ENCODE measurements at places on chromosomes 1 and 21.

DNA sequence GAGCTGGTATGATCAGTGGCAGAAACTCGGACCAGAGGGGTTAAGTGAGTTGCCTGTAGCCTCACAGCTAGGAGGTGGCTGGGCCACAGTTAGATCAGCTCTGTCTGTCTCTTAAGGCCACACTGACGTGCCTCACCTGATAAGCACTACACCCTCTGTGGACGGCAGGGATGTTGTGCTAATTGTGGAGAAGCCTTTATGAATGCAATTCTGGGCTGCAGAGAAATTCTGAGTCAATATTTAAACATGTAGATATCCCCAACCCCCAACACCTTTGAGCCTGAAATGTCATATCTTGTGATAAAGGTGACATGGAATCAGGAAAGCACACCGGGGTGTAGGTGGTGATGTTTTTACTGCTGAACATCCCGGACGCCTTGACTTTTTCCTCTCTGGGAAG, 88.3 kb downstream of the KCNJ6 start:
- DNase-seq = no peak

DNA sequence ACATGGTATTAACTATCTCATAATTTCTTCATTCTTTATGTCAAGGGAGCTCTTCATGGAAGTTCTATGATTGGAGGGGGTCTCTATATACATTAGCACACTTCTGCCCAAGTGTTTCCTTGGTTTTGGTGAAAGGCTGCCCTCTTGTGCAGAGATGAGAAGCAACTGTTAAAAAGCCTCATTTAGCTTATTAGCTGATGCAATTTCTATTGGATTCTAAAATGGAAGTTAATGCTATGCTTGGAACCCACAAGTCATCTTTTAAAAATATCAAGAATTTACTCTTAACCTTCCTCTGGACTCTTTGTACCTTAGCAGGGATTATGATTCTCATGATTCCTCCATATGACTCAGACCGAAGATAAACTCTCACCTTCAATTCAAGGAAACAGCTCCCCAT, 328.9 kb downstream of the PTBP2 start:
- DNase-seq = no peak

DNA sequence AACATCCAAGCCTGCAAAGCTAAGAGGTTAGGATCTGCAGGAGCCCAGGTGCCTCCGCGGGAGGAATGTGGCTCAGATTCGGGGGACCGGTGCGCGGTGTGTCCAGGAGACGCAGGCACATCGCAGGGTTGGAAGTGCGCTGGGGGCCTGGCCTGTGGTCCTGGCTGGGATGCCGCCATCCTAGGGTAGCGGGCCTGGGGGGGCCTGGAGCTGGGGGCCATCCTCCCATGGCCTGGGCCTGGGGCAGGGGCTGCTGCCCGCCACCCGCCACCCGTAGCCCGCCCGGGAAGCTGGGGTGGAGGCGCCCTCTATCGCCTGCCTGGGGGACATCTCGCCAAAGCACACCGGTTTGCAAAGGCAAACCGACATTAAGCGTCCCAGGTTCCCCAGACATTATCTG, 170.6 kb upstream of the ARHGEF16 start:
- DNase-seq = peak; percentile 89

GRCh38 chr1:212678456-212679410, 20.9 kb downstream of the BATF3 start:
- DNase-seq = no peak

GRCh38 chr1:4768553-4768952, 114.1 kb downstream of the AJAP1 start:
- DNase-seq = no peak

DNA sequence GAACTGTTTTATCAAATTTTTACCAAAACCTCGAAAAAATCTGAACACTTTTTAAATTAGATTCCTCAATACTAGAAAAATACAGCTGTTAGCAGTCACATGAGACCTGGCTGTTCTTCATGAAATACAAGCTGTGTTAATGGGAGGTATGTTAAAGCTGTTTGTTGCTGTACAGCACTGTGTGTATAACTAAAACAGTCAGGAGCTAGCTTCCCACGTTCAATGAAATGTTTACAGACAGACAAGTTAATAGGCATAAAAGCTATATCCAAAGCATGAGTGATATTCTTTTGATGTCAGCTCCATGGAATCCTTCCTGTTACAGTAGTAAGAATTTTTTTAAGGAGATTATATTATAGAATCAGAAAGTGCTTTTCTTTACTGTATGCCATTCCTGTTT, 223.2 kb upstream of the FOXD3 start:
- DNase-seq = no peak

DNA sequence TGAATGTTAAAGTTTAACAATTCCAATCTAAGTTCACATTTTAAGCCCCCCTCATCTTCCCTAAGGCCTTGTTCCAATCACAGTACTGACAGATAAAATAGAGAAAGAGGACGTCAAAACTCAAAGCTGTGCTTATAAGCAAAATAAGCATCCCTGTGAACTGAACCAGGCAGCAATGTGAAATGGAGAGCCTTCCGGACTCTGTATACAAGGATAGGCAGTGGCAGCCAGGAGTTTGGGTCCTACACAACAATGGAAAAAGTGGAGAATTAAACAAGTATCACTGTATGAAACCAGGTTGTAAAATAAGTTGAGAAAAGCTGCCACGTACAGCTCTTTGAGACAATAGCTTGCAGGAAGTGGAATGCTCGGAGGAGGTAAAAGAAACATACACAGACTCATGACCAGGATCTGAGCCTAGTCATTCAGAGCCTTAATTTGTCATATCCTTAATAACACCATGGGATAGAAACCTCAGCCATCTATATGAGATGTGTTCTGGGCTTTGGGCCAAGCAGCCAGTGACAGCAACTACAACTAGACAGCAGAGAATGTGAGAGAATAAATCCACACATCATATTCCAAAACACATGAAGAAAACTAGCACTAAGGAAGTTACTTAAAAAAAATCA, 55.2 kb upstream of the PALMD start:
- DNase-seq = no peak

DNA sequence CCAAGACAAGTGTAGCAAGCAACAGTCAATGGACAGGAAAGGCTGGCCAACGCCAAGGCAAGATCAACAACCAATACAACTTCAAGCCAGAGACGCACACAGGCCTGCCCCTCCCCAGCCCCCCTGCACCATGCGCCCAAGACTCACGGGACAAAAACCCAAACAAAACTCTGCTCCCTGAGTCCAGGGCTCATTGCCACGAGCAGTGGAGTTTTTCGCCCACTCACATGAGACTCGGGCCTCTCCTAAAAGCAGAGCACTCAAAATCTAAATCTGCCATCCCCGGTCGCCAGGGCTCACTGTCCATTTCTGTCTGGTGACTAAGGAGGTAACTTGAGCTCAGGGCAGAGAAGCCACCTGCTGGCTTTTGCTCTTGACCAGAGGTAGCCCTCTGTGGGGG, 174.8 kb downstream of the CLIC6 start:
- no peak for DNase-seq

DNA sequence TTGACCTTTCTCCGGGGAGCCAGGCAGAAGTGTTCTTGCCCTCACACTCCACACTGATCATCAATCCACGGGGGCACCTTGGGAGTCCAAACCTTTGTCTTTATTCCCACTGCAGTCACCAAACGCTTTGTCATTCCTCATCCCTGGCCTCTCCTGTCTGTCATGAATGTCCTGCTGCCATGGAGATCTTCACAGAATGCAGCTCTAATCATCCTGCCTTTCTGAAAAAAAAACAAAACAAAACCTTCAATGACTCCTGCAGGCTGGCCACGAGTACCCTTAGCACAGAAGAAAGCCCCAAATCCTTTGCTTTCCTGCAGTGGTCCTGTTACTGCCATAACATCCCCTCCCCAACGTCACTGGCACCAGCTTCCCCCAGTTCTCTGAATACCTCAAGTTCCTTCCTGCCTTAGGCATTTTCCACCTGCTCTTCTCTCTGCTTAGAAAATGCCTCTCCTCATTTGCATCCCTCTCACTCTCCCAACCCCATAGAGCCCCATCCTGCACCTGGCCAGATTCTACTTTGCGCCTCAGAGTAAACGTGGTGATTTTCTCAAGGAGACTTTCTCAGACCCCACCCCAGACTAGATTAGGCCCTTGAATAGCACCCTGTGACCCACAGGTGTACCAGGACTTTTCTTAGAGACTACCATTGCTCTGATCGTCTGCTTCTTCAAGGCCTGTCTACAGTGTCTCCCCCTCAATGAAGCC, 131.2 kb downstream of the AK5 start:
- no peak for DNase-seq

GRCh38 chr1:232635778-232636356, 5.9 kb upstream of the SIPA1L2 start:
- DNase-seq = peak; percentile 55

- DNase-seq = no peak
These were observed 38.1 kb downstream of the TMEM53 start for GRCh38 chr1:44636083-44636687.

- no peak for DNase-seq
These were observed 98.5 kb upstream of the IGSF21 start for GRCh38 chr1:18009055-18009454.

DNA sequence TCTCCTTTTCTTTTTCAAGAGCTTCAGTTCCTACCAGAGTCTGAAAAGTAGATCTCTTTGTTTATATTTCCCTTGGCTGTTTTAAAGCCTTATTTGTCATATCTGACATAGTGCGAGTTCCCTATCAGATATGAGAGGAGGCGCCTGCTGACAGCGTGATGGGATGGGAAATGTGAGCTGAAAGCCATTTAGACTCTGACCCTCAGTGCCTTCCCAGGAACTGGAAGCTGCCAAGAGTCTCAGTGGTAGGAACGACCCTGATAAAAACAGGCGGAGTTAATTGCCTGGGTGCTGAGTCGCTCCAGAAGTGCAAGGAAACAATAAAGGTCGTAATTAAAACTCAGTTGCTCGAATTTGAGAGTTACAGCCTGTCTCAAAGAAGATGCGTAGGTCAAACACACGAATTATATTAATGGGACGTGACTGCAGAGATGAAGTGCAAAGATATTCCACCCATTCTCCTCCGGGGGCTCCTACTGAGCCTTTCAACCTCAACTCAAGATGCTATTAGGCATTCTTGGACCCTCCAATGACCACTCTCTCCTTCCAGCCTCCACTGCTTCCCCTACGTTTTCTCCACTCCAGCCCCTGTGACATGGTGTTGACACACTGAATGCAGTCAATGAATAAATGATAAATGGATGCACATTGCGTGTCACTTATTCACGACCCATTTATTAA, 84.6 kb downstream of the KAZN start:
- DNase-seq = no peak

GRCh38 chr1:70202173-70202758, 3.1 kb downstream of the LRRC40 start:
- no peak for DNase-seq

GRCh38 chr1:52574594-52574993, 21.7 kb upstream of the TUT4 start:
- no peak for DNase-seq

- no peak for DNase-seq
These were observed 86.9 kb upstream of the KCNE2 start for GRCh38 chr21:34276711-34277425.

GRCh38 chr1:172184506-172185191, 235.8 kb upstream of the C1orf105 start:
- no peak for DNase-seq

GRCh38 chr1:245870698-245871097, 636.4 kb downstream of the SMYD3 start:
- no peak for DNase-seq

GRCh38 chr1:157098519-157098918, 1.1 kb downstream of the ETV3L start:
- no peak for DNase-seq

DNA sequence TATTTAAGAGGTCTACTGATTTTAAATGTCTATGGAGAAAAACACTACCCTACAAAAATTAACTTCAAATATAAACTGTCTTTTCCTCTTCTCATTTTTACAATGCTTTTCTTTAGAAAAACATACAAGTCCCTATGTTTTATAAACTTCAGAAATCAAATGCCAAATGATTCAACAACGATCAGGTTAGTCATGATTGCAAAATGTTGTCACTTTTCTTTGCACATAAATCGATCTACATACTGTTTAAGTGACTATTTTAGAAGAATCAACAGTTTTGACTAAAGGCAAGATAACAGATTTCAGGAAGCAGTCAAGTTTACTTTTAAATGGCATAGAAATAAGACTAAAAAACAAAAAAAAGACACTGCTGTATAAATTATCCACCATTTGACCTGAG, 168.7 kb downstream of the GPATCH2 start:
- no peak for DNase-seq

- DNase-seq = peak; percentile 59
These were observed 11.3 kb upstream of the RIPK4 start for GRCh38 chr21:41777951-41778815.

DNA sequence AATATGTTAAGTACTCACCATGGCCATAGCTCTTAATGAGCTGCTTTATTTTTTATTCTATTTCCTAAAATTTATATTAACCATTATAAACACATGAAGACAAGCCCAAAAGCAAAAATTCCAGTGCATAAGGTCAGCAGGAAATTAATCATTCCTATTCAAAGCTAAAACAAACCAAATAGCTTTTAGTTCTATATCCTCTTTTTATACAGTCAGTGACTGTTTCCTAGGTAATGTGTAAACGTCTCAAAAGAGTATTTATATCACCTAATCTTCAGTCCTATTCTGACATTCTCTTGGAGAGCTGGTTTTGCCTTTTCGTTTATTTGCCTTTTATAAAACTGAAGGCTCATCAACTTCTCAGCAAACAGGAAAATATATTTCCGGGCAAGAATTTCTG, 4.2 kb downstream of the GOLPH3L start:
- no peak for DNase-seq

DNA sequence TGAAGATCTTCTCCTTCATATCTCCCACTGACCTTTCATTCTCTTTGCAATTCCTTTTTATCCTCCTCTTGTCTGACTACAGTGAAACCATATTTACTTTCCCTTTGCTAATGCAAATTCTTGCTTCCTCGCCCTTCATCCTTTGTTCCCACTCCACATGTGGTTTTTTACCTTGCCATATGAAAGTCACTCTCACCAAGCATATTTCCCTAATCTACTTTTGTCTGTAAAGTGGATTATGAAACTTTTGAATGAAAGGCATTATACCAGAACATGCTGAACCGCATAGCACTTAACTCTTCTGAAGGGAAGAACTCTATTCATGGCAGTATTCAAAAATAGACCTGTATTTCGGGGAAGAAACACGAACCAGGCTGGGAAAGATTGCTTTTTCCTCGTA, 8.0 kb upstream of the TMPRSS15 start:
- DNase-seq = no peak

DNA sequence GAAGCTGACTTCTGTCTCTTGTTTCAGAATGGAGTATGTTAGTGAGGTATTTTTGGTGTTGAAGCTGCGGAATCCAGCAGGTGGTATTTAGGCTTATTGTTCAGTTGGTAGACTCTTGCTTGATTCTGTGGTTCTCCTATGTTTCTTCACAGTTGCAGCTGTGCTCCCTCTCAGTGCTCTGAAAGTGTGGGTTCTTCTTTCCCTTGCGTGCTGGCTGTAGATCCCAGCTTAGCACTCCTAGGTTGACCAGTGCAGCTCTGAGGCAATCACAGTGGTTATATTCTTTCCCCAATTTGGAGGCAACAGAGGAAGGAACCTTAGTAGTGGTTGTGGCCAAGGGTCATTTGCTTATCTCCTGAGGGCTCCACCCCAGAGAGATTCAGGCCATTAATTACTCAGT, 269.2 kb upstream of the NRIP1 start:
- DNase-seq = no peak

GRCh38 chr1:90707363-90707710, 9.8 kb downstream of the BARHL2 start:
- peak; percentile 88 for DNase-seq
